ENCODE measurements at places on chromosomes 12 and 14.

DNA sequence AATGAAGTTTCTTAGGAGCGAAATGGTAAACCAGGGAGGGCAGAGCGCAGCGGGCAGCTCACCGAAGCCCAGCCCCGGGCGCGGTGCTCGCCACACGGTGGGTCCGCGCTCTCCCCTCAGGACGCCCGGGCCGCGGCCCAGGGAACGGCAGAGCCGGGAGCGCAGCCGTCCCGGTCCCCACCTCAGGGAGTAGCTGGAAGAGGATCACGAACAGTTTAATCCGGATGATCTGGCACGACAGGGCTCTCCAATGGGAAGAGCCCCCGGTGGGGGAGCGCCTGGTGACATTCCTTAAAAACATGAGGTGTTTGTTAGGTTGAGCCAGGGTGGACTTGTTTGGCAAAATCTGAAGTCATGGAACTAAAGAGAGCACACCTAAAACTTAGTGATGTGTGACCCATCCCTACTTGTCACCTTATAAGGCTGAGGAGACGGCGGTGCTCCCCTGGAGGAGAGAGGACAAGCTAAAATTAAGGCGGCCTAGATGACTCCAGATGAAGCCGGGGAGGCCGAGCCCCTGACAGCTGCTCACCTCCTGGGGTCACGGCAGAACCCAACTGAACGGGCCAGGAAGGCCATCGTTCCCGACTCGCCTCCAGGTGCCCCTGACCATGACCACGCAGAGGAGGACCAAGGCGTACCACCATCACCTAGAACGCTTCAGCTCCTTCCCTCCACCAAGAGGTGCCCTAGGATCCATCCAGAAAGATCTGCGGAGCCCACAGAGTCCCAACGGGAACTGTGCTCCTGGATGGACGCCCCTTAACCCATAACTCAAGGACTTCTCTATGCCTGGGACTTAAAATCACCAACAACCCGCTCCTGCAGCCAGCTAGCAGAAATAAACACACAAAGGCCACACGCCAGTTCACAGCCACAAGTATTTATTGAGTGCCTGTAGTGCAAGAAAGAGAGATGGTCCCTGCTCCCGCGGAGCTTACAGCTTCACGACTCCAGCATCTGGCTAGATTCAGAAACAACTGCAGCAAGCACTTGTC is 866 bp upstream of the PITPNM2 start:
- peak; percentile 22 for DNase-seq

GRCh38 chr14:68651652-68652432 is 141.0 kb downstream of the ZFP36L1 start:
- no peak for DNase-seq

- no peak for DNase-seq
Measured at GRCh38 chr12:82357845-82358199, 365 bp downstream of the CCDC59 start.

GRCh38 chr12:75844049-75844770 is 187.4 kb downstream of the PHLDA1 start:
- DNase-seq, result no peak

- DNase-seq, result peak; percentile 48
Measured at GRCh38 chr14:65045006-65045405, 57.3 kb downstream of the MAX start.

GRCh38 chr14:24613241-24613640 is 3.8 kb upstream of the GZMH start:
- no peak for DNase-seq

DNA sequence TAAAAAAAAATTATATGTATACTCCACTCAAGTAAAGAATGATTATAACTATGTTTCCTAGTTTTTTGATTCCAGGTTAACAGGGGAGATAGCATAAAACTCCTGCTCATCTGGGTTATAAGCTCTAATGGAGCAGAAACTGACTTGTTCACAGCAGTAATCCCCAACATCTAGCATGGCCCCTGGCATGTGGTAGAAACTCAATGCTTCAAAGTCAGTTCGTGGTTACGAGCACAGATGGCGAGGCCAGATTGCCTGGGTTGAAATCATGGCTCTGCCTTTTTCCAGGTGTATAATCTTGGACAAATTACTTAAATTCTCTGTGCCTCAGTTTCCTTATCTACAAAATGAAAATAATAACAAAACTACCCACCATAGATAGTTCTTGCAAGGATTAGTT is 183.8 kb downstream of the TTC7B start:
- DNase-seq, result no peak

DNA sequence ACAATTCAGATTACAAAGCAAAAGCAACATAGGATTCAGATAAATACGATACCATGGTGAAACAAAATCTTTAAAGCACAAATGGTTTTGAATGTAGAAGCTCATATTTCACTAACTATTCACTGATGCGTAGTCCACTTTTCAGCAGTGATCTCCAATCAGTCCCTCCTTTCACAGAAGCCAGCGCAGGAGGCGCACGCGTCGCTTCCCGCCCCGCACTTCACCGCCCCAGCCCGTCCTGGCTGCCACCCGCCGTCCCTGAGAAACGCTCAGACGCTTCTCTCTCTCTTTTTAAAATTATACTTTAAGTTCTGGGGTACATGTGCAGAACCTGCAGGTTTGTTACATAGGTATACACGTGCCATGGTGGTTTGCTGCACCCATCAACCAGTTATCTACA is 19.8 kb upstream of the CHFR start:
- no peak for DNase-seq

DNA sequence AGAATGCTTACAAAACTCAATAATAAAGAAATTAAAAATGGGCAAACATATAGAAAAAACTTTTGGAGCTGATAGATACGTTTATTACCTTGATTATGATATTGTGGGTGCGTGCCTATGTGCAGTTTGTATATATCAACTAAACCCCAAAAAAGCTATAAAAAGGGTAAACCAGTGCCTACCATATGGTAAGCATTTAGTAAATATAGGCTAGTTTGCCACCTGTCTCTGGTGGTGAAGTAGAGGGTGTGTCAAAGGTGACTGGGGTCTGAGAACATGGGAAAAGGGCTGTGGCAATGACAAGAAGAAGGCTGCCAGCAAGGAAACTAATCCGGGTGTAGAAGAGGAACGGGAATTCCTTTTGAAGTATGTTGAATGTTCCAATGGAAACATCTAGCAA is 18.3 kb downstream of the GALNT8 start:
- DNase-seq, result no peak

GRCh38 chr12:8950702-8951478 is 1.4 kb upstream of the M6PR start:
- DNase-seq, result peak; percentile 31

- no peak for DNase-seq
Measured at GRCh38 chr12:87779016-87779415, 250.2 kb downstream of the C12orf50 start.

- no peak for DNase-seq
Measured at GRCh38 chr12:116048879-116049278, 228.6 kb downstream of the MED13L start.

- peak; percentile 87 for DNase-seq
Measured at GRCh38 chr14:49634547-49635334, at the start of gene DNAAF2. TSS of gene DNAAF2 (minus strand) at chr14:49635244. CDS start at chr14:49635149, 95 bp downstream.

GRCh38 chr14:103855734-103856095 is 8.3 kb upstream of the PPP1R13B start:
- no peak for DNase-seq

DNA sequence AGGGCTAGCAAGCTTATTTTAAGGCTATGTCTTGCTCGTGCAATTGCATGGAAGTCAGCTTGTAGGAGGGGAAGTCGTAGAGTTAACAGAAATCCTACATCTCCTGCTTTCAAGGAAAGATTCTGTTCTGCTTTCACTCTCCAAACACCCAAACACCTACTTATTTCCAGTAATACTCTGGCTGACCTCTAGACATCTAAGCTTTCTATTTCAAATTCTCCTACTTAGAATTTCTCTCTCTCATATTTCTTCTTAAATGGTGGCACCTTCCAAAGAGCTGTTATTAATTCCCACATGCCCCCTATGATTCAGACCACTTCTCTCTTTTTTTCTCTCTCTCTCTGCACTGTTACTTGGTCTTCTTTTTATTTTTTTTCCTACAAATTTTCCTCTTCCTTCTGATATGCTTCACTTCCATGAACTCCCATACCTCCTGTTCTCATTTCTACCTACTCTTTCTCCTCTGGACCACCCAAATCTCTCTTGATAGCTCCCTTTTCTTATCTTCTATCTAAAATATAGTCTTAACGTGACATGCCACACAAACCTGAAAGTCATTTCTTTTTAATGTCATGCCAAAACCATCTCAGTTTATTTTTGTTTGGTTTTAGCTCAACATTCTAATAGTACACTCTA is 90.8 kb downstream of the RPS6KA5 start:
- DNase-seq, result peak; percentile 63

- no peak for DNase-seq
Measured at GRCh38 chr12:131087991-131088700, 134.4 kb downstream of the ADGRD1 start.

DNA sequence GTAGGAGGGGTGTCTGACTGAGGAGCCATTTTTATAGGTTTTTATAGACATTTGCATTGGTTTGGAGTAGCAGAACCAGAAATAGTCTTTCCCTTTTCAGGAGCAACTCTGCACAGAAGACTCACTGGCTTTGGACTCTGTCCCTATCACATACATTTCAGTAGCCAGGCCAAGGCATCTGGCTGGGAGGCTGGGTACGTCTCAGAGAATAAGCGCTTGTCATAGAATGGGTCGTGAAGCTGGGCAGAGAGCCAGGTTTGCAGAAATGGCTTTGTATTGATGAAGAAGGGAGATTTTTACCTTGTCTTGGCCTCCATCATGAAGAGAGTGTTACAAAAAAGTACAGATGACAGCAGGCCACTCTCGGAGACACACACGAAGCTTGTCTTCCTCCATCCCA is 98.6 kb downstream of the CACNA1C start:
- DNase-seq, result no peak

- no peak for DNase-seq
Measured at GRCh38 chr14:52253503-52253902, 14.0 kb upstream of the PTGDR start.

DNA sequence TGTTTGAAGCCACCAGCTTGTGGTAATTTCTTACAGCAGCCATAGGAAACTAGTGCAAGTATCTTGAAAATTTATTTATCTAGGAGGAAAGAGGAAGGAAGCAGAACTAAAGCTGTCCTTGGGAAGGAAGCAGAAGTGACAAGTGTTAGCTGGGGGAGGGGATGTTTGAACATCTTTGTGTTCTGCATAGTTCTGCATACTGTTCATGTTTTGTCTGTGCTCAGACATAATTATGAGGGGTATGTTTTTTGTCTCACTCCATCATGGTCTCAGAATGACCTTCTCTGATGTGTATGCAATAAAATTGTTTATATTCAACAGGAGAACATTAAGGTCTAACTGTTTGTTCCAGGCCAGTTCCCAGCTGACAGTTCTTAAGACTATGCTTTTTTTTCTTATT is 606.5 kb downstream of the GALC start:
- no peak for DNase-seq

DNA sequence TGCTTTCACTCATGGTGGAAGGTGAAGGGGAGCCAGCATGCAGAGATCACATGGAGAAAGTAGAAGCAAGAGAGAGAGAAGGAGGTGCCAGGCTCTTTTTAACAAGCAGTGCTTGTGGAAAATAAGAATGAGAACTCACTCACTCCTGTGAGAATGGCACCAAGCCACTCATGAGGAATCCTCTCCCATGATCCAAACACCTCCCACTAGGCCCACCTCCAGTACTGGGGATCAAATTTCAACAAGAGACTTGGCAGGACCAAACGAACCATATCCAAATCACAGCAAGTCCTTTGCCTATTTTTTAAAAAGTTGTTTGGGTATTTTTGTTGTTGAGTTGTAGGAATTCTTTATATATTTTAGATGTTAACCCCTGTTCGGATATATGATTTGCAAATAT is 245.9 kb upstream of the ARID2 start:
- no peak for DNase-seq

- no peak for DNase-seq
Measured at GRCh38 chr12:80622271-80622670, 85.2 kb upstream of the MYF6 start.

GRCh38 chr12:65925626-65926025 is 101.3 kb downstream of the HMGA2 start:
- DNase-seq, result no peak

DNA sequence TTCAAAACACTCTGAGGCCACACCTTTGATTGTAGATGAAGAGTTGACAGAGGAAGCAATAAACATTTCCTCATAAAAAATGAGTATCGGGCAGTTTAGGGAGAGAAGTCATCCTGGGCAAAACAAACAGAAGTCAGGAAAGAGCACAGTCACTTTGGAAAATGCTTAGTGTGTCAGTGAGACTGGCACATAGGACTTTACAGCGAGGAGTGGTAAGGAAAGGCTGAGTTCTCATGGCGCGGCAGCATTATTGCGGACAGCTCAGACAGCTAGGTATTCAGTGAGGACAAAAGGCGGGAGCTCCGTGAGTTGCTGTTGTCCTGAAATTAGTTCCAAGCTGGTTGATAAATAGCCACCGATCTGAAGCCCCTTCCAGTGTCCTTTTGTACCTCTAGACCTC is 229.9 kb downstream of the SNAPC1 start:
- DNase-seq, result no peak
